ENCODE measurements at places on chromosomes 3 and 15.

GRCh38 chr15:63918317-63918672 is 84.5 kb upstream of the HERC1 start:
- DNase-seq = no peak

DNA sequence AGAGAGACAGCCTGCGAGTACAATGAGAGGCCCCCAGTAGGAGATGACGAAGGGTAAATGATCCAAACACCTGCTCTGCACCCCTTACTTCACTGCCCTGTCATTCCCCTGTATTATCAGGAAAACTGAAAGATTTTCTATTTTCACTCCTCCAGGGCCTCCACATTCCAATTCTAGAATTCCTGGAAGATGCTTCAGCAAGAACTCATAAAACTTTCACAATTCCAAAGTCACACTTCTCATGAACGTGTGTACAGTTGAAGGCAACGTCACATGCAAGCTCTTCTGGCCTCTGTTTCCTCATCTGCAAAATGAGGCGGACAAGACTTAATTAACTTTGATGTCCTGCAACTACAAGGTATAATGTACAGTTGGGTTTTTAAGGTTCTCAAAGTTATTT is 62.8 kb upstream of the SPATA12 start:
- no peak for DNase-seq

- no peak for DNase-seq
Measured at GRCh38 chr15:73024168-73024567, 28.1 kb upstream of the NEO1 start.

- no peak for DNase-seq
Measured at GRCh38 chr15:64233299-64233698, 70.5 kb upstream of the PPIB start.

GRCh38 chr3:182527745-182528144 is 265.6 kb upstream of the ATP11B start:
- no peak for DNase-seq

GRCh38 chr3:119817071-119817470 is 35.2 kb downstream of the NR1I2 start:
- DNase-seq = no peak

DNA sequence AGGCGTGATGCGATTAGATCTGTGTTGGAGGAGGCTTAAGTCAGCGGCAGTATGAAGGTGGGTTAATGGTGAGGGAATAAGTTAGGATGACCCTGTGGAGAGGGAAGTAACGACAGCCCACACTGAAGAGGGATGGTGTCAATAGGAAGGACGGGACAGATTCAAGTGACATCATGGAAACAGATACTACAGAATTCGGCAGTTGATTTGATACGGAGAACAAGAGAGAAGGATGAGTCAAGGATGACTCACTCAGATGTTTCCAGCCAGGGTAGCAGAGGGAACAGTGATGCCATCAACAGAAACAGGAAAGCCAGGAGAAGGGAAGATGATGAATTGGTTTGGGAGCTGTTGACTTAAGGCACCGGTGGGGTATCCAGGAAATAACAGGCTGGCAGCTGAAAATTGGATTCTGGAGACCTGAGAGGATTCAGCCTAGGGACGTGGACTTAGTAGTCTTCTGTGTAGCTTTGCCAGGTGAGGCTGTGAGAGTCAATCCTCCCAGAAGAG is 38.0 kb downstream of the SHC4 start:
- no peak for DNase-seq

GRCh38 chr3:187327845-187328244 is 36.3 kb upstream of the MASP1 start:
- no peak for DNase-seq

- no peak for DNase-seq
Measured at GRCh38 chr15:52537459-52537858, 8.8 kb upstream of the MYO5A start.

DNA sequence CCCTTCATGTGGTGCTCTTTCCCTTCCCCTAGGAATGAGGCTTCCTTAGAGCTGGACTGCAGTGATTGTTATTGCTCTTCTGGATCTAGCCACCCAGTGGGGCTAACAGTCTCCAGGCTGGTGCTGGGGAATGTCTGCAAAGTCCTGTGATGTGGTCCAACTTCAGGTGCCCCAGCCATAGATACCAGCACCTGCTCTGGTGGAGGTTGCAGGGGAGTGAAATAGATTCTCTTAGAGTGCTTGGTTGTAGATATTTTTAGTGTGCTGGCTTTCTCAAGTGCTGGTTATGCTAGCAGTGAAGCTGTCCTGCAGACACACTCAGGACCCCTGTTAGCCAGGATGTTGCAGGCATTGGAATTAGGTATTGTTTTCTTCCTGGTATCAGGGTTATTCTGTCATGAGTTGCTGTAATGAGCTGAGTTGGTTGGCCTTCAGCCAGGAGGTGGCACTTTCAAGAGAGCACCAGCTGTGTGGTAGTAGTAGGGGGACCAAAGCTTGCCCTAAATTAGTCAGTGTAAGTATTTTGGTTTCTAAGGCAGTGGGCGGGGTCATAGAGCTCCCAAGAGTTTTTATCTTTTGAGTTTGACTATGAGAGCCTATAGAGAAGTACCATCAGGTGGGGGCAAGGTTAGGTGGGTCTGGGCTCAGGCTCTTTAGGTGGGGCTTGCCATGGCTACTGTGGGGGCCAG is 317.5 kb upstream of the SGO1 start:
- no peak for DNase-seq

GRCh38 chr3:54264050-54264449 is 141.7 kb downstream of the CACNA2D3 start:
- DNase-seq = no peak

DNA sequence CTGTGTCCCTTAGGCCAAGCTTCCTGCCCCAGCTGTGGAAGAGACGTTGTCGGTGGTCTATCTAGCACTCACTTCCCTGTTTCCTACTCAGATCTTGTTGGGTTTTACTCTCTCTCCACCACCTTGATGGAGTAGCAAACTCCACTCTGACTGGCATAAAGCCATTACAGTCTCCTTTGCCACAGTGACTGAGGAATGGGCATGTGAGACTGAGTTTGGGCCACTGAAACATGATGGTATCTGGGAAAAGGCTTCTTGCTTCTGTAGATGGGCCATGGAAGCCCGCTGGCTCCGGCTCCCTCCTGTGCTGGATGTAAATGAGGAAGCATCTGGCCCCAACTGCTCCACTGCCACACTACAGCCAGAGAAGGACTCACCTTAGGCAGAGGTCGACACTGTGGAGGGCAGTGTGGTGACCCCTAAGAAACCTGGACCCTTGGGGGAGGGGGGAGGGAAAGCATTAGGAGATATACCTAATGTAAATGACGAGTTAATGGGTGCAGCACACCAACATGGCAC is 9.4 kb upstream of the CAMK1 start:
- no peak for DNase-seq
